ENCODE measurements at places on chromosomes 1 and 21. TPM values are rescaled to one million over a fixed set of nuclear protein-coding genes. Genes with fewer than 3 reads are reported as not detected.

- no peak for DNase-seq
Observed at GRCh38 chr1:168300626-168301025, 19.9 kb downstream of the TBX19 start.

- DNase-seq: no peak
Observed at GRCh38 chr1:19664453-19665185, at the start of gene HTR6. HTR6 (plus strand) TSS chr1:19664875; CDS start chr1:19665754, 879 bp downstream.

GRCh38 chr1:25232027-25232865 lies at the start of gene SYF2:
SYF2 (minus strand) TSS chr1:25232502; CDS start chr1:25232467, 35 bp downstream.
- peak; percentile 70 for DNase-seq

The FUCA1 gene
- total RNA-seq: 33.8 TPM

The C1QA gene
- not detected for total RNA-seq

The MFSD2A gene
- total RNA-seq: 5.3 TPM

Data from epithelial cell of proximal tubule (primary cell).